ENCODE measurements at places on chromosomes 5 and 9.
A peak's percentile ranks its signal among the peaks of the same experiment; 100 is the strongest.

GRCh38 chr5:164578401-164578800 is 1073.0 kb downstream of the MAT2B start:
- H3K36me3 ChIP-seq, result no peaks in the 10 kb centered on the region
- H3K4me3 ChIP-seq, result no peak overlapping the region
- no peak overlapping the region for H3K27ac ChIP-seq
- no peak for DNase-seq
- no peaks in the 10 kb centered on the region for H3K27me3 ChIP-seq

- peak overlapping the region; percentile 98 for H3K27ac ChIP-seq
- H3K36me3 ChIP-seq, result no peaks in the 10 kb centered on the region
- H3K27me3 ChIP-seq, result no peaks in the 10 kb centered on the region
- H3K4me3 ChIP-seq, result no peak overlapping the region
- peaks cover 42% of the 10 kb centered on the region for H3K4me1 ChIP-seq
- no peak for DNase-seq
Observed at GRCh38 chr9:115668521-115668920, 485.1 kb upstream of the PAPPA start.

- no peak overlapping the region for H3K4me3 ChIP-seq
- peaks cover 34% of the 10 kb centered on the region for H3K4me1 ChIP-seq
- no peak for DNase-seq
- H3K27ac ChIP-seq, result peak overlapping the region; percentile 58
Observed at GRCh38 chr5:124649491-124650146, 96.8 kb downstream of the ZNF608 start.

DNA sequence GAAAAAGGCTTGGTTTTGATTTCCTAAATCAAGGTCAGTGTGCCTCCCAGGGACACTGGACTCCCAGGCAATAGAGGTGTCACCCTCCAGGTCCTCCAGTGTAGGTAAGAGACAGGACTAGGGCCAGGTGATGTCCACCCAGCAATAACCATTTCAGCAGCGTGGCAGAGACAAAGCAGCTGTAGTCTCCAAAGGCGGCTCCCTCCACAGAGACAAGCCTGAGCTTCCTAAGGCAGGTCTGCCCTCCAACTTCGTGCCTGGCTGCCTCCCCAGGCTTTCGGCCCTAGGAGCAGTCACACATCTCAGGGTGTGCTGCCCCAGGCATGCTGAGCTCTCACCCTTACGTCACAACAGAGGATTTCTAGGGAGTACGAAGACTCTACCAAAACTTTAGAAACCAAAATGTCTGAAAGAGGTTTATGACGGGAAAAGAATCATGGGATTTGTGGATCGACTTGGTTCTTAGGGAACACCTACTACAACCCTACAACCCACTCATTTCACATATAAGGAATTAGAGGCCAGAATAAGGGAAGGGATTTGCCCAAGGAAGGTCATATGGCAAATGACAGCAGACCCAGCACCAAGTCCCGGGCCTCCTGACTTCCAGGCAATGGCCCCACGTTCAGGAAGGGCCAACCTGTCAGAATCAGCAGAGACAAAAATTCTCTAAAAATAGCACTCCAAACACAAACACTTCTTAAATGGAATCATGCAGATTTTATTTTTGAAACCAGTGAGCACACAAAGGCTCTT is 105.5 kb downstream of the KLHL3 start:
- no peak for DNase-seq
- H3K27me3 ChIP-seq, result no peaks in the 10 kb centered on the region
- no peak overlapping the region for H3K4me3 ChIP-seq
- no peaks in the 10 kb centered on the region for H3K4me1 ChIP-seq
- no peaks in the 10 kb centered on the region for H3K36me3 ChIP-seq
- no peak overlapping the region for H3K27ac ChIP-seq

GRCh38 chr9:87653941-87654340 is 72.0 kb upstream of the CTSL start:
- no peak overlapping the region for H3K4me3 ChIP-seq
- no peak for DNase-seq
- H3K27ac ChIP-seq, result no peak overlapping the region
- H3K4me1 ChIP-seq, result no peaks in the 10 kb centered on the region
- no peaks in the 10 kb centered on the region for H3K27me3 ChIP-seq
- no peaks in the 10 kb centered on the region for H3K36me3 ChIP-seq

DNA sequence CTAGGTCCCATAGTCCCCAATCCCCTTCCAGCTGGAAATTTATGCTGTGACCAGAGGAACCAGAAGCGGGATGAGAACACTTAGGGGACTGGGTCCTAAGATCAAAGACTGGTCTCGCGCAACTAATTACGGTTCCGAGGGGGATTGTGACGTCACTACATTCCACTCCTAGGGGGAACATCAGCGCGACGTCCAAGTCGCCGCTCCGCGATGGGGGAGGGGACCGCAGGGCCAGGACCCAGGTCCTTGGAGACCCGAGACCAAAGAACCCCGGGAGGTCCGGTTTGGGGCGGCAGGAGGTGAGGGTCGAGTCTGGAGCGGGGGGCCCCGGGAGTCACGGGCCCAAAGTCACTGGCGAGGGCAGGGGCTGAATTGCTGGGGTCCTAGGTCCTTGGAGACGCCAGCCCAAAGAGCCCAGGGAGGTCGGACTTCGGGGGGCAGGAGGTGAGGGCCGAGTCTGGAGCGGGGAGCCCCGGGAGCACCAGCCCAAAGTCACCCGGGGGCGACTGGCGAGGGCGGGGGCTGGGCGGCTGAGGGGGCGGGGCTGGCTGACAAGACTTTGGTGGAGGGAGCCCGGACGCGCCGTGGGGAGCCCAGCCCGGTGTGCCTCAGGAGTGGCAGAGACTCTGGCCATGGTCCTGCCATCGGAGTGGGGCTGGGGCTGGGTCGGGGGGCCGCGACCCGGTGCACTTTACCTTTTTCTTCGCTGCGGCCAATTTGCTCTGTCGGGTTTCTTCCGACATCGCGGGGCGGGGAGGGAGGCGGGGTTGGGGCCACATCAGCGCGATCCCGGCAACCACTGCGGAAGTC is at the start of gene GOLGA2:
Gene GOLGA2, minus strand, starts transcription at position 810 of the 810 bp plus-strand sequence. Its CDS starts 31 bp downstream, at position 779.
- H3K4me1 ChIP-seq, result peaks cover 6% of the 10 kb centered on the region
- H3K4me3 ChIP-seq, result peak within 1 kb of the TSS; percentile 64
- peak within 1 kb of the TSS; percentile 60 for H3K27ac ChIP-seq
- peaks cover 34% of the 10 kb centered on the region for H3K36me3 ChIP-seq

- H3K27ac ChIP-seq, result no peak overlapping the region
- DNase-seq, result no peak
- H3K27me3 ChIP-seq, result no peaks in the 10 kb centered on the region
- no peak overlapping the region for H3K4me3 ChIP-seq
Observed at GRCh38 chr9:122477346-122477745, 380 bp downstream of the OR1J1 start.

- no peak for DNase-seq
- H3K27me3 ChIP-seq, result no peaks in the 10 kb centered on the region
- H3K4me3 ChIP-seq, result no peak overlapping the region
Observed at GRCh38 chr5:125064621-125065438, 318.4 kb upstream of the ZNF608 start.

GRCh38 chr5:14489643-14490042 is 91.9 kb upstream of the OTULINL start:
- no peak for DNase-seq
- no peak overlapping the region for H3K27ac ChIP-seq
- H3K4me1 ChIP-seq, result no peaks in the 10 kb centered on the region
- H3K4me3 ChIP-seq, result no peak overlapping the region
- H3K36me3 ChIP-seq, result peaks cover 93% of the 10 kb centered on the region
- no peaks in the 10 kb centered on the region for H3K27me3 ChIP-seq

- no peaks in the 10 kb centered on the region for H3K27me3 ChIP-seq
- no peak for DNase-seq
- H3K36me3 ChIP-seq, result no peaks in the 10 kb centered on the region
- no peak overlapping the region for H3K27ac ChIP-seq
- no peak overlapping the region for H3K4me3 ChIP-seq
Observed at GRCh38 chr9:76592091-76592973, 133.3 kb downstream of the GCNT1 start.

GRCh38 chr5:71830681-71831539 is 111.8 kb downstream of the CARTPT start:
- H3K27me3 ChIP-seq, result no peaks in the 10 kb centered on the region
- H3K4me3 ChIP-seq, result no peak overlapping the region
- peaks cover 11% of the 10 kb centered on the region for H3K4me1 ChIP-seq
- peak overlapping the region; percentile 0 for H3K27ac ChIP-seq
- no peaks in the 10 kb centered on the region for H3K36me3 ChIP-seq

- H3K36me3 ChIP-seq, result no peaks in the 10 kb centered on the region
- no peak for DNase-seq
- H3K4me3 ChIP-seq, result no peak overlapping the region
- H3K27ac ChIP-seq, result no peak overlapping the region
- H3K27me3 ChIP-seq, result no peaks in the 10 kb centered on the region
Observed at GRCh38 chr9:116405321-116405720, 251.7 kb downstream of the PAPPA start.

- no peaks in the 10 kb centered on the region for H3K27me3 ChIP-seq
- no peaks in the 10 kb centered on the region for H3K36me3 ChIP-seq
- peak; percentile 94 for DNase-seq
- H3K27ac ChIP-seq, result peak within 1 kb of the TSS; percentile 46
- peak within 1 kb of the TSS; percentile 47 for H3K4me3 ChIP-seq
Observed at GRCh38 chr9:15552636-15553527, at the start of gene CCDC171. TSS of gene CCDC171 (plus strand) at chr9:15553043. CDS start at chr9:15564089, 11,046 bp downstream.

GRCh38 chr9:116337015-116337414 is 183.4 kb downstream of the PAPPA start:
- peaks cover 7% of the 10 kb centered on the region for H3K27me3 ChIP-seq
- DNase-seq, result no peak
- H3K27ac ChIP-seq, result no peak overlapping the region

DNA sequence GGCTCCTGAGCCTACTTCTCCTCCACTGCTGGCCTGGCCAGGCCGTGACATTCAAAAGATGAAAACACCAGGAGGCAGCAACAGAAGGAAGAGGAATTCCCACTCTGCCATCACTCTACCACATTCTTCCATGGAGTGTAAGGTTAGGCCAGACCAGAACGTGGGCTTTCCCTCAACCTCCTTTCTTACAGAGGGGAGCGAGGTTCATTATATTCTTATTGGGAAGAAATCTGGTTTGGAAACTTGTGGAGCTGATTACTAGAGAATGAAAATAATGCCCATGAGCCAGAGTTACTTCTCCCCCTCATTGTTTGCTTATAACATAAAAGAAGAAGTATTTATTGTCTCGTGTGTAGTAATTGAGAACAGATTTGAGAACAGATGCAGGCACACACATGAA is 136.3 kb upstream of the BASP1 start:
- no peak for DNase-seq
- H3K4me1 ChIP-seq, result no peaks in the 10 kb centered on the region
- no peak overlapping the region for H3K4me3 ChIP-seq
- H3K27ac ChIP-seq, result no peak overlapping the region

DNA sequence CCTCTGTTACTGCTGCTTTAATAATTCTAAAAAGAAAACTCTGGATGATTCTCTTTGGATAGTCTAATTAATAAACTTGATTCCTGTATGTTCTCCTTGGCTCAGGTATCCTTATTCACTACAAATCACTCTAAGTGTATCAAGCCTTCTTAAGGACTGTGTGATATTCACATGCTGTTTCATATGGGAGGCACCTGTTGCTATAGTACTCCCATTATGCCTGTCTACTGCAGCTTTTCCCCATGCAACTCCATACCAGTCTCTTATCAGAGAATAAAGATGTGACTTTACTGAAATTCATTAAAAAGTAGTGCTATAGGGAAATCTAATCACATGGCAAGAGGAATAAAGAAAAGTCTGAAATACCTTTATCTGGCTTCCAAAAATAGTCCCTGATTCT is 14.7 kb downstream of the BRD8 start:
- no peaks in the 10 kb centered on the region for H3K27me3 ChIP-seq
- H3K4me1 ChIP-seq, result no peaks in the 10 kb centered on the region
- H3K27ac ChIP-seq, result no peak overlapping the region
- peaks cover 100% of the 10 kb centered on the region for H3K36me3 ChIP-seq

GRCh38 chr5:148809781-148810524 is 16.5 kb upstream of the ADRB2 start:
- no peaks in the 10 kb centered on the region for H3K36me3 ChIP-seq
- H3K27me3 ChIP-seq, result no peaks in the 10 kb centered on the region
- peak overlapping the region; percentile 23 for H3K4me3 ChIP-seq
- no peak overlapping the region for H3K27ac ChIP-seq
- DNase-seq, result no peak

- H3K4me1 ChIP-seq, result no peaks in the 10 kb centered on the region
- no peaks in the 10 kb centered on the region for H3K27me3 ChIP-seq
- no peak for DNase-seq
Observed at GRCh38 chr5:17838469-17838868, 204.2 kb downstream of the TAF11L14 start.

- DNase-seq, result no peak
- no peaks in the 10 kb centered on the region for H3K27me3 ChIP-seq
- no peak overlapping the region for H3K27ac ChIP-seq
- H3K4me1 ChIP-seq, result peaks cover 9% of the 10 kb centered on the region
- H3K36me3 ChIP-seq, result no peaks in the 10 kb centered on the region
Observed at GRCh38 chr5:54804521-54804920, 180.9 kb downstream of the ESM1 start.

- no peaks in the 10 kb centered on the region for H3K36me3 ChIP-seq
- no peaks in the 10 kb centered on the region for H3K27me3 ChIP-seq
- peaks cover 21% of the 10 kb centered on the region for H3K4me1 ChIP-seq
- DNase-seq, result peak; percentile 20
- H3K27ac ChIP-seq, result no peak overlapping the region
- H3K4me3 ChIP-seq, result no peak overlapping the region
Observed at GRCh38 chr5:134462761-134463160, 51.1 kb upstream of the CDKN2AIPNL start.

DNA sequence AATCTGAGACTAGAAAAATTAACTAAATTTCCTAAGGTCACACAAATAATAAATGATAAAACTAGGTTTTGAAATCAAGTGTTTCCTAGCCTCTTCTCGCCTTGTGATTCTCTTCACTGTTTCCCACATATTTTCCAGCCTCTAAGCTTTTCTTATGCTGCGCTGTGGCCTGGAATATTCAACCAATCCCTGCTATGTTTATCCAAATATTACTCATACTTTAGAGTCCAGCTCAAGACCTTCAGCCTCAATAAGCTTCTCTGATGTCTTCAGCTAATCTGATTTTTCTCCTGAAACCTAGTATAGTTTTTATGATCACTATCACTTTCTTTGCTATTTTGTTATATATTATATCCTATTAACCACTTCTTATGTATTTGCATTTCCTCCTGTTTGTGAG is 303.1 kb upstream of the CDH6 start:
- no peak overlapping the region for H3K4me3 ChIP-seq
- H3K36me3 ChIP-seq, result no peaks in the 10 kb centered on the region
- no peak for DNase-seq
- H3K4me1 ChIP-seq, result no peaks in the 10 kb centered on the region
- no peak overlapping the region for H3K27ac ChIP-seq

- H3K27me3 ChIP-seq, result no peaks in the 10 kb centered on the region
- H3K36me3 ChIP-seq, result no peaks in the 10 kb centered on the region
- H3K4me1 ChIP-seq, result peaks cover 17% of the 10 kb centered on the region
- peak; percentile 94 for DNase-seq
Observed at GRCh38 chr9:96080364-96080763, 204.9 kb downstream of the ERCC6L2 start.

DNA sequence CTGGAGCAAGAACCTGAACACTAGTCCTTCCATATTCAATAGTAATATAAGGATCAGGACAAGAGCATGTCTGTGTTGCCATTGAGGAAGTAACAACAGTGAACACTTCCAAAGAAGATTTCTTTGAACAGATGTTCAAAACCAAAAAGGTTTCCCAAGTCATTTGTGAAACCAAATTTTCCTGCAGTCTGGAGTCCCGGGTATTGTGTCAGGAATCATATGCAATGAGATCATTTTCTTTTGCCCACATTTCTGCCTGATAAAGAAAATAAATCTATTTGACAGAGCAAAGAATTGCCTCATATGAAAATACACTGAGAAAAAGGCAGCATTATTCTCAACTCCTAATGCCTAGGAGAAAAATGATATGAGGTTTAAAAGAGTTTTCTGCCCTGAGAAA is 151.7 kb downstream of the SNX18 start:
- H3K27me3 ChIP-seq, result no peaks in the 10 kb centered on the region
- H3K4me3 ChIP-seq, result no peak overlapping the region
- DNase-seq, result no peak
- no peaks in the 10 kb centered on the region for H3K36me3 ChIP-seq

Measured in RWPE2 (cell line).